Hematopoietic multipotent progenitor cell treated with erythropoietin and hydrocortisone succinate and interleukin-3 and kit ligand, for 8 days (in vitro differentiated cells): ENCODE measurements at places on chromosomes 5 and 9.

DNA sequence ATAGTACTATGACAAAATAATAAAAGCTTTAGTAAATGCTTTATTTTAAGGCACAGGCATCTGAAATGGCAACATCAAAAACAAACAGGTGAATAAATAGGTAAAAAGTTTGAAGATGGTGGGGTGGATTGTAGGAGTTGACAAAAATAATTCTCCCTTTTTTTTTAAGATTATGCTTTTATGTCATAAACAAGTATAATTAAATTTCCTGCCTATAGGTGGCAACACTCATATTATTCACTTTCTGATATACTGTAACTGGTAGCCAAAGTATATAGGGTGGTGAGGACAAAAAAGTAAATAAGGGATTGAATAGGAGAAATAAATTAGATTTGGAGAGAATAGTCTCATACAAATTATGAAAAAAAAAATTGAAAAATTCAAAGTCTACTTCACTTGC is 120.0 kb upstream of the ACOT12 start:
- peak; percentile 54 for DNase-seq

DNA sequence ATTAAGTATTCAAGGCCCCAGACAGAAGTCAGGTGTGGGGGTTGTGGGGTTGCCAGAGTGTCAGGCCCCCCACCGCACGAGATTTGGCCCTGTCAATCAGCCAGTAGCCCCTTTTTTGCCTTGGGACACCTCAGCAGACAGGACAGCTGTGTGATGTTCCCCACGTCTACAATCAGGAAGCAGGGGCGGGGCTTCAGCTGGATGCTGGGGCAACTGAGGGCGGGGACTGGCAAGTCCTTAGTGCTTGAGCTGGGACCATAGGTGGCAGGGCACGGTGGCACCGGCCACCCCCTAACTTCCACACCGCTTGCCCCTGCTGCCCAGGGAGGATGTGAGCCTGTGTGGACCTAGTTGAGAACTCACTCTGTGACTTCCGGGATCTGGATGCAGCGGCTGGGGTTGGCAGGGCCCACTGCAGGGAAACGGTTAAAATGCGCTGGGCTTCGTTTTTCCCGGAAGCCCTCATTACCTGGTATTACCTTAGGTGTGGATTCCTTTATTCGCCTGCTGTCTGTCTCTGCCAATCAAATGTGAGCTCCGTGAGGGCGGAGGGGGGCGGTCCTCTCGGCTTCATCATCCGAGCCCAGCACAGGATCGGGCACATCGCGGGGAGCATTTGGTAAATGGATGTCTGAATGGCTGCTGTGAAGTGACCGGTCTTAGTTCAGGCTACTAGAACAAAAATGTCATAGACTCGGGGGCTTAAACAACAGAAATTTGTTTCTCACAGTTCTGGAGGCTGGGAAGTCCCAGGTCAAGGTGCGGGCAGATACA is 7.5 kb upstream of the GTF3C5 start:
- peak; percentile 76 for DNase-seq

DNA sequence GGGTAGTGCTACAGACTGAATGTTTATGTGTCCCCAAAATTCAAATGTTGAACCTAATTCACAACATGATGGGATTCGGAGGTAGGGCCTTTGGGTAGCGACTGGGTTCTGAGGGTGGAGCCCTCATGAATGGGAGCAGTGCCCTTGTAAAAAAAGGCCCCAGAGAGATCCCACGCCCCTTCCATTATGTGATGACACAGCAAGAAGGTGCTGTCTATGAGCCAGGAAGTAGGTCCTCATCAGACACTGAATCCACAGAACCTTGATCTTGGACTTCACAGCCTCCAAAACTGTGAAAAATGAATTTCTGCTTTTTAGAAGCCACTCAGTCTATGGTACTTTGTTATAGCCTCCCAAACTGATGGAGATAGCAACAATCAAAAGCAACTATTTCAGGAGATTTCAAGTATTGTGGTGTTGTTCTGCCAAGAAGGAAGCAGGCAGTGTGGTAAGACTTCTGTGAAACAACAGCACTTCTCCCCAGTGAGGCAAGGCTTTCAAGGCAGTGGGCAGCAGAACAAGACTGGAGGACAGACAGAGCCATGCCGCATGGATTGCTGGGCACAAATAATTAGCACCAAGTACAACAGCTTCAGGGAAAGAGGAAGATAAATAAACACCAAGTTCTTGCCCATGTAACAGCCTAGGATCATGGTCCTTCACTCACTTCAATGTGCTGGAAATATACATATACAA is 76.1 kb downstream of the OR2K2 start:
- no peak for DNase-seq

DNA sequence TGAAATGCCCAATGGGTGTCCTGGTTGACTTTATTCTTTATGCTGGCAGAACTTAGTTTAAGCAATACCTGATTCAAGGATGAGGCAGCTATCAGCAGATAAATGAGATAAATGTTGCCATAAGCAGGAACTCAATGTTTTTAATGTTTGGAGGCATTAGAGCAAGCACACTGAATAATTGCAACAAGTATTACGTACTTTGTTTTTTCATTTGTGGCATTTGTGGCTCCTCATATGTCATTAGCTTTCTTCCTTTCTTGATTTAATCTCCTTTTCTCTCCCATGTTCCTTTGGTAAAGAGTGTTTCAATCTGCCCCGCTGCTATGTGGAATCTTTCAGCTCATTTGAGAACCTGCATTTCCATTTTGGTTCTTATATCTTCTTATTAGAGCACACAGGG is 6.4 kb upstream of the NR3C1 start:
- DNase-seq, result no peak

DNA sequence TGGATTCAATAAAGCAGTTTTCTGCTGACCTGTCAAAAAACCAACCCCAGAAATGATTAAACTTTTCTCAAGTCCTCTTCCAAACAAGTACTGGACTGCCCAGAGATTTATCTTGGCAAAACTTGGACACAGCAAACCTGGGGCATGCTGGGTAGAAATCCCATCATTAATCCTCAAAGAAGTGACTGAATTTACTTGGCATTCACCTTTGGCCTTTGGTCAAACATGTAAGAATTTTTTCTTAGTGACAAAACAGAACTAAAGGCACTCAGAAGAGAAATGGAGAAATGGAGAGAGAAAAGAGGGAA is 248.6 kb upstream of the NREP start:
- no peak for DNase-seq

DNA sequence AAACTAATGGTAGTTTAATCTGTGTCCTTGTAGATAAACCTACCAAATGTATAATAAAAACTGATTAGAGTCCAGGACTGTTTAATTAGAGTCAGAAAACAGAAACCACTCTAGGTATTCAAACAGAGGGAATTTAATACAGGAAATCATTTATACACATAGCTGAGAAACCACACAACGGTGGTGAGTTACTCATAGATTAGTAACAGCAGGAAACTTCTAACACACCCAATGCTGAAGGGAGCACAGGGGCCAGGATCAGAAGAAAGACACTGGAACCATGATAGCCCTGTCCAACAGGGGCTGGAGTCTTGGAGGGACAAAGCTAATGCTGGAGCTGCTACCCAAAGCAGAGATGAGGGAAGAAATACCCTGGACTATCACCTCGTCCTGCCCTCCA is 321.0 kb downstream of the ACTL7B start:
- no peak for DNase-seq
